Kidney capillary endothelial cell (primary cell): ENCODE measurements at places on chromosomes 2 and 18.
A peak's percentile ranks its signal among the peaks of the same experiment; 100 is the strongest.

- DNase-seq: no peak
Measured at GRCh38 chr2:113219525-113219888, 45.7 kb downstream of the PSD4 start.

DNA sequence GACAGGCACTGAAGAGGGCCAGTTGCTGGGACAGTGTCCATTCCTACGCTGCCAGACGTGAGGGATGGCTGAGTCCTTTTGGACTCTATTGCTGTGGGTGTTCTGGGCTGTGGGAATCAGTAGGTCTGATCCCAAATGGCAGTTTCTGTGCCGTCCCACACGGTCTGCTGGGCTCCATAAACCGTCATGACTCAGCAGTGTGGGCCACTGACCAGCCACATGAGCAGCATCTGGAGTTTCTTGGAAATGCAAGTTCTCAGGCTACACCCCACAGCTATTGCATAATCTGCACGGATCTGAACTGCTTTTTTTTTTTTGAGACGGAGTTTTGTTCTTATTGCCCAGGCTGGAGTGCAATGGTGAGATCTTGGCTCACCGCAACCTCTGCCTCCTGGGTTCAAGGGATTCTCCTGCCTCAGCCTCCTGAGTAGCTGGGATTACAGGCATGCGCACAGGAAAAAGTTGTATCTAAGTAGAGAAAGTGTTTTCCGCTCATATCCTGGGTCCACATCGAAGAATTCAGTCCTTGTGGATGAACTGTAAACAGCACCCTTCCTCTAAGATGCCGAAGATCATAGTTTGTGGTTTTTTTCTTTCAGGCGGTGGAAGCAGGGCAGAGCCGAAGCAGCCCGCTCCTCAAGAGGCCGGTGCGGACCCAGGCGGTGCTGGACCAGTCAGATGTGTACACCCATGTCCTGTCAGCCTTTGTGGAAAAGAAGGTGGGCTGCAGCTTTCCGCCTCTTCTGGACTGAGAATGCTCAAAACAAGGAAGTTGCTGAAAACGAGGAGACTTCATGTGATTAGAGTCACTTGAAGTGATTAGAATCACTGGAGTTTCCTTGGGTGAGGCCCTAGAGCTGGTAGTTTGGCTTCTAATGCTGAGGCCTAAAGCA is 25.5 kb downstream of the RMC1 start:
- no peak for DNase-seq

DNA sequence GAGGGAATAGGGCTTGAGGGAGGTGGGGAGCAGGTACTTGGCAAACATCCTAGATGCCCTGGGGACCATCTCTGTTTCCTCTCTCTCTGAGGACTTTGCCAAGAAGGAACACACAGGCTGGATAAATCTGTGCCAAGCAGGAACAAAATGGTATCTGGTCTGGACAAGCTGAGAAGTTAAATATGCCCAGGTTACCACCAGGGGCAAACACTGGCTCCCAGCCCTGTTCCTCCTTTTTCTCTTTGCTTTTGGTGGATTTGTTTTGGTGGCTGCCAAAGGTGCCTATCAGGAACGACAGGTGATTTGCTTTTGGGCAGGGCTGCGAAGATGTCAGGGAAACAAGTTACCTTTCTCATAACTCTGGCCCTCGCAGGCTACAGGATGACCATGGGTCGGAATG is 227.5 kb upstream of the SMAD2 start:
- DNase-seq: no peak

DNA sequence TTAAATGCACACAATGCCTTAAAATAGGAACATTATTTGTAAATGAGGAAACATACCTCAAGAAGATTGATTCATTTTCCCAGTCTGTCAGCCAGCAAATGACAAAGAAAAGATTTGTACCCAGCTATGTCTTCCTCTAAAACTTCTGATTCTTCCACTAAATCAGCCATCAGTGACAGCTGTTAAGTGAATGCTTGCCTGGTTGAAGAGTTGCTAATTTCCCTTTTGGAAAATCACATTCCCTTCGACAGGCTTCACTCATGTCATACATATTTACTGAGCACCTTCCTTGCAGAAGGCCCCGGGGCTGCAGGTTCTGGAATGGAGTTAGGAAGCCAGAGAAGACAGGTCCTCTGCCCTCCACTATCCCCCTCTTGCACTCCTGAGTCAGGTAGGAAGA is 112.0 kb upstream of the SLC66A3 start:
- no peak for DNase-seq

DNA sequence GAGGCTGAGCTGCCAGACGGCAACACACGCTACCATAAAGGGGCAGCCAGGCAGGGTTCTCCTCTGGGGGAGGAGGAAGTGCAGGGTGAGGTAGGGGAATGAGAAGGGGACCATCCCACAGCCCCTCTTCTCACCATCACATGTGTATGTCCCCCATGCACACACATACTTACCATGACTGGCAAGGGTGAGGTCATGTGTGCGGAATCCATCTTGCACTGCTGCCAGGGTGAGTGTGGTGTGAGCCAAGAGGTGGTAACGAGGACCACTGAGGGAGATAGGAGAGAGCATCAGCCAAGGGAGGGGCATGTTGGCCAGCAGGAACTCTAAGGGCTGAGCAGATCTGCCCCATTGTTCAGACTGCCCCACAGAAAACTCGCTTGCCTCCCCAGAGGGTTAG is 7.1 kb downstream of the WDR54 start:
- DNase-seq: no peak

- no peak for DNase-seq
Measured at GRCh38 chr2:41736105-41736567, 311.7 kb upstream of the PKDCC start.

- DNase-seq: no peak
Measured at GRCh38 chr2:72032481-72033041, 115.1 kb downstream of the CYP26B1 start.

DNA sequence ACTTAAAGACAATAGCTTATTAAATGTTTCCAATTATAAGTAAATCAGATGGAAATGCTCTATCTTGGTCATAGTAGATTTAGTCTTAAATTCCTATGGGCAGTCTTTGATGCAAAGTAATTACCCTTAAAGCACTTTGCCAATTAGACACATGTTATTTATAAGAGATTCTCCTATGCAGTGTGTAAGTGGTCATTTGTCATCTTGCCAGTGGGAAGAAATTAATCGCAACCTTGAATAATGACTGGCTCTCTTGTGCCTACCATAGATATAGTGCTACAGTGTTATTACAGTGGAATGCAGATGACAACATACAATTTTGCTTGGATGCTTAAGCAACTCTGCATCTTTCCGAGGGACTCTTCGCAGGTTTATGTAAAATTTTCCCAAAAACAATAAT is 311.0 kb upstream of the THUMPD2 start:
- no peak for DNase-seq

DNA sequence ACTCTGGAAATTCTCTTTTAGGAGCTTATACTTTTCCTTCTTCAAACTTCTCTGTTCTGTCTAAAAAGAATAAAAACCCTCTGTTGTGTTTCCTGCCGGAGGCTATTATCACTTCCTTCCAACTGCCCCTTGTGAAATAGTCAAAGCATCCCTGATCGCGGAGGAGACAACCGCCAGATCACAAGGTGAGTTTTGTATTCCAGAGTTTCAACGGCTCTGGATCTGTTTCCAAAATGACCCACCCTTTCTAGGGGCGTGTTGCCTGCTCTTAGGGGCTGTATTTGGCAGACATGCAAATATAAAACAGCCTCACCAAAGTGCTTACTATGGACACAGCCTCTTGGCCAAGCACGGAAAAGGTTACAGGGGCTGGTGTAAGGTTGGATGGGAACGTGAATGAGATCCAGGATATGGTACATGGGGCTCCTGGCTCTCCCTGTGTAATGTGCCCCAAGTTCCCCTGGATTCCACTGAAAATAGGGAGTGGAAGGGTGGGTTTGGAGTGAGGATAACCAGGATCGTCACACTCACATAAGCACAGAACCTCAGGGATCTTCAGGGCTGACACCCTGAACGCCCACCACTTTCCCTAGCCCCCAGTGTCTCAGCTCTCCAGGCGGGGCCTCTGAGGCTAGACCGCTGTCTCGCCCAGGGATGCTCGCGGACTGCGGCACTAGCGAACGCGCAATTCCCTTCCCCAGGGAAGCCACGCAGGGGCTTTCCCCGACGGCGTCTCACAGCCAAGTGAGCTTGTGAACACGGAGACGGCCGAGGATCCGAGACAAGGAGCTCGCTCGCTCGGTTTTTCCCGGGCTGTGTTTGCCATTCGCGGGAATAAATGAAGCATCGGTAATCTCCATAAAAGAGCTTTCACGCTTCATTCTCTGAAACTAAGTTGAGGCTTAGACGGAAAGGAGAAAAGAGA is 14.4 kb downstream of the EN1 start:
- no peak for DNase-seq

GRCh38 chr18:14999085-14999975 is 251.4 kb downstream of the ANKRD30B start:
- DNase-seq: no peak

DNA sequence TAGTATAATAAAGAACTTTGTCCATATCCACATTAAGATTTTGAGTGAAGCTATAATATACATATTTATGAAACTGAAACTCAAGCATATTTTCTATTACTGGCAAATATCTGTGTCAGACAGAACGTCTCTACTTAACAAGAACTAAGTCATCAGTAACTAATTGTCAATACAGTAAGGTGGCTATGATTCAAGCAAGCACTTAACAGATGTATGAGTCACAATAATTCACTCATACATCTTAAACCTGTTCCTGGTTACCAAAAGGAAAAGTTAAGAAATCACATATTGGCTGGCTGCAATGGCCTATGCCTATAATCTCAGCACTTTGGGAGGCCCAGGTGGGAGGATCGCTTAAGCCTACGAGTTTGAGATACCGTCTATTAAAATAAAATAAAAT is 96.0 kb downstream of the SOS1 start:
- DNase-seq: peak; percentile 49

GRCh38 chr18:54222922-54223567 is 1.4 kb downstream of the MBD2 start:
- no peak for DNase-seq

DNA sequence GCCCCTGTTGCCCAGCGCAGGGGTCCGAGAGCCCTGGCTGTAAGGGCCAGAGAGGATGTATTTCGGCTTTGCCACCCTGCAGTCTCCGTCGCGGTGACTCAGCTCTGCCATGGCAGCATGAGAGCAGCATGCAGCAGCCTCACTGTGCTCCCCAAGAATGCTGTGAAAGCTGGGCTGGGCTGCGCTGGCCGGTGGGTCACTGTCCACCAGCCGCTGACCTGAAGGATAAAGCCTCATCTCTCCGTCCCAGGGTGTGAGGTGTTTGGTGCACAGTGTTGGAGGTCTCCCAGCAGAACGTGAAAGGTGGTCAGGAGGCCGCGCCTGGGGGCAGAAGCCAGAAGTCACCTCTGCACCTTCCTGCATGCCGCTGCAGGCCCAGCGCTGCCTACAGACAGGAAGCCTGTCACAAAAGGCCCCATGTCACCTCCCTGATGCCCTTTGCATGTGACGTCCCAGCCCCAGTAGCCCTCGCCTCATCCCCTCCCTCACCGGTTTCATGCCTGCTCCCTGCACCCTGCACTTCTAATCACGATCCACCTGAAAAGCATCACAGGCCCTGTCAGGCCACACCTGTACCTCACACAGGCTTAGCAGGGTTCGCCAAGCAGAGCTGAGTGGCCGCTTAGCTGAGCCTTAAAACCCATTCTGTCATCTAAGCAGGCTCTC is 342.1 kb downstream of the EIPR1 start:
- no peak for DNase-seq

DNA sequence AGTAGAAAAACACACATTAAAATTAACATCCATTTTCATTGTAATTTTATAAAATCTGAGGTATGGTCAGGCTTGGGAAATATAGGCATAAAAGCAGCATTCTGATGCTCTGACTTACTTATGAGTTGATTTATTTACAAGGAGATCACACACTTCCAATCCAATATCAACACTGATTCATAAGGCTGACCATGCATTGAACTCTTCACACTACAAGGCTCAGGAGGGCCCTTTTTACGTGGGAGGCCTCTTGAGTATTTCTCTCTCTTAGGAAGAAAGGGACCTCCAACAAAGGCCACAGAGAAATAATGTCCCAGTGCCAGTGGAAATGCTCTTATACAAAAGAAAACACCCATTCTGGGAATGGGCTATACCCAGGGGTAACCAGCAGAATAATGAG is 222.8 kb downstream of the NAPG start:
- no peak for DNase-seq

- DNase-seq: no peak
Measured at GRCh38 chr2:101984656-101985055, 7.1 kb upstream of the IL1R2 start.

- DNase-seq: peak; percentile 47
Measured at GRCh38 chr2:15492773-15493325, 68.3 kb downstream of the NBAS start.

DNA sequence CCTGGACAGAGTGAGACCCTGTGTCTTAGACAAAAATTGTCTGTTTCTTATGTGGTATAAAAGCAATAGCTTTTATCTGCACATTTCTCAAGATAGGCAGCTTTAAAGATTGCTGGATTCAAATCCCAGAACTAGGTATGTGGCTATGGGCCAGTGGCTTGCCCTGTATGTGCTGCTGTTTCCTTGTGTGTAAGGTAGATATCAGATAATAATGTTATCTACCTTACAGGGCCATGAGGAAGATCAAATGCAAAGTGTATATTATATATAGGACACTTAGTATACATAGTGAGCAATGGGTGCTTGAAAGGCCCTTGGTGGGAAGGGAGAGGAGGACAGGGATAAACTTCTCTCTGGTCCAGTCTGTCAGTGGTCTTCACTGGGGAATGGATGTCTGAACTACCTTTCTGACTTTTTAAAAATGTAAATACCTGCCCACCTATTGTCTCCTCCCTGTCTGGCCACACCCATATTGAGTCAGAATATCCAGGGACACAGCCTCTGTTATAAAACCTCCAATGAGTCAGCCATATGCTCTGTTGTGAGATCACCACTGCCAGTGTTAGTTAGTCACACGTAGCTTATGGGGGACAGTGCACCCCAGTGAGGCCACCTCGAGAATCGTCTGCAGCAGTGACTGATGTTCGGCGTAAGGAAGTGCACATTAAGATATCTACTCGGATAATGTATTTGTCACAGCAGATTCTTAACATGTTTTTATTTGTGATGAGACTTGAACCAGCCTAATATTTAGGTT is 383.4 kb downstream of the PTPRM start:
- DNase-seq: no peak

GRCh38 chr2:232793271-232793670 is 16.9 kb upstream of the KCNJ13 start:
- no peak for DNase-seq

DNA sequence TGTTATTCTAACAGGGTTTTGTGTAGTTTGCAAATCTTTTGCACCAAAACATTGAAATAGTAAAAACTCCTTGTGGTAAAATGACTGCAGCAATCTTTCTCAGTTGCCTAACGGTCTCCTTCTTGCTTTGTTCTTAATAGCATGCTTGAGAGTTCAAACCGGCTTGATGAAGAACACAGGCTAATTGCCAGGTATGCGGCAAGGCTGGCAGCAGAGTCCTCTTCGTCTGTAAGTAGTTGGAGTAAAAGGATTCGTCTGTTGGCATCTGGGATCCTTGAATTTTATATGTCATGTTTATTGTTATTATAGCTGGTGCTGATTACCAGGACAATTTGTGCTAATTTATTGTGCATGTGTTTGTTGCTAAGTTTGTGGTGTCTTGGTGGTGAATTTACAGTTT is 138.1 kb downstream of the DTNA start:
- DNase-seq: no peak
